ENCODE measurements at places on chromosomes 6 and 20. TPM values are rescaled to one million over a fixed set of nuclear protein-coding genes. Genes with fewer than 3 reads are reported as not detected.

The ZC3H12D gene
- total RNA-seq: 50.7 TPM

The TMEM30A gene
- total RNA-seq: 59.1 TPM

The KIF6 gene
- total RNA-seq: not detected

The BACH2 gene
- total RNA-seq: 37.6 TPM

The CEP162 gene
- total RNA-seq: 6.3 TPM

The RIPPLY2 gene
- total RNA-seq: under 0.01 TPM

The RHAG gene
- total RNA-seq: not detected

The PRDM13 gene
- under 0.01 TPM for total RNA-seq

The WFDC10B gene
- not detected for total RNA-seq

The NRSN1 gene
- total RNA-seq: not detected

The RAB23 gene
- total RNA-seq: 1.0 TPM

The AGER gene
- total RNA-seq: 1.5 TPM

The CLIC5 gene
- 0.52 TPM for total RNA-seq

The ACTL10 gene
- 0.42 TPM for total RNA-seq

The NOX3 gene
- not detected for total RNA-seq

The RCAN2 gene
- not detected for total RNA-seq

The ARFGEF3 gene
- total RNA-seq: under 0.01 TPM

The BMP7 gene
- not detected for total RNA-seq

The MAP7 gene
- 0.31 TPM for total RNA-seq

The SCUBE3 gene
- not detected for total RNA-seq

The PERP gene
- total RNA-seq: 0.73 TPM

The PROKR2 gene
- total RNA-seq: not detected

The RFX6 gene
- not detected for total RNA-seq

The SLA2 gene
- 25.3 TPM for total RNA-seq

The PXMP4 gene
- 2.4 TPM for total RNA-seq

The SUMO4 gene
- 16.9 TPM for total RNA-seq

The TBXT gene
- total RNA-seq: not detected

The KCNQ2 gene
- under 0.01 TPM for total RNA-seq

The LAMA2 gene
- 0.63 TPM for total RNA-seq

The CYP21A2 gene
- total RNA-seq: not detected

The CARMIL1 gene
- 3.1 TPM for total RNA-seq

The TRDN gene
- not detected for total RNA-seq

The BPIFA1 gene
- total RNA-seq: not detected

The RUNX2 gene
- total RNA-seq: 10.4 TPM

The MLIP gene
- not detected for total RNA-seq

The SNAP25 gene
- not detected for total RNA-seq

The UBE2C gene
- 1.6 TPM for total RNA-seq

The ETV7 gene
- total RNA-seq: 0.73 TPM

The HLA-DOB gene
- 6.6 TPM for total RNA-seq

The TMEM14B gene
- total RNA-seq: 28.9 TPM

The LRRC1 gene
- total RNA-seq: 0.73 TPM

The OR2J3 gene
- not detected for total RNA-seq

The SLC35F1 gene
- total RNA-seq: not detected

The NNAT gene
- not detected for total RNA-seq

The ADGRF4 gene
- total RNA-seq: not detected

The SCAND1 gene
- total RNA-seq: 63.9 TPM

The ID1 gene
- 17.1 TPM for total RNA-seq

The MAP3K4 gene
- 37.6 TPM for total RNA-seq

The SNAI1 gene
- 5.8 TPM for total RNA-seq

The OPRM1 gene
- total RNA-seq: not detected

The CNPY3 gene
- total RNA-seq: 77.1 TPM

The LPA gene
- not detected for total RNA-seq

The TSPO2 gene
- not detected for total RNA-seq

The GABRR2 gene
- 0.63 TPM for total RNA-seq

The MUC21 gene
- total RNA-seq: not detected

The SLC25A27 gene
- 0.10 TPM for total RNA-seq

The BPIFA3 gene
- total RNA-seq: not detected

The HLA-E gene
- total RNA-seq: 1,812 TPM

Measured in mononuclear cell (primary cell).